Thoracic aorta (tissue), 2 donors: ENCODE measurements at places on chromosomes 6 and 20. TPM values are rescaled to one million over a fixed set of nuclear protein-coding genes. Genes with fewer than 3 reads are reported as not detected.

Gene MATN4
- 0.27 TPM for total RNA-seq

Gene KCNK16
- not detected for total RNA-seq

Gene SOBP
- 10.3 TPM for total RNA-seq

DNA sequence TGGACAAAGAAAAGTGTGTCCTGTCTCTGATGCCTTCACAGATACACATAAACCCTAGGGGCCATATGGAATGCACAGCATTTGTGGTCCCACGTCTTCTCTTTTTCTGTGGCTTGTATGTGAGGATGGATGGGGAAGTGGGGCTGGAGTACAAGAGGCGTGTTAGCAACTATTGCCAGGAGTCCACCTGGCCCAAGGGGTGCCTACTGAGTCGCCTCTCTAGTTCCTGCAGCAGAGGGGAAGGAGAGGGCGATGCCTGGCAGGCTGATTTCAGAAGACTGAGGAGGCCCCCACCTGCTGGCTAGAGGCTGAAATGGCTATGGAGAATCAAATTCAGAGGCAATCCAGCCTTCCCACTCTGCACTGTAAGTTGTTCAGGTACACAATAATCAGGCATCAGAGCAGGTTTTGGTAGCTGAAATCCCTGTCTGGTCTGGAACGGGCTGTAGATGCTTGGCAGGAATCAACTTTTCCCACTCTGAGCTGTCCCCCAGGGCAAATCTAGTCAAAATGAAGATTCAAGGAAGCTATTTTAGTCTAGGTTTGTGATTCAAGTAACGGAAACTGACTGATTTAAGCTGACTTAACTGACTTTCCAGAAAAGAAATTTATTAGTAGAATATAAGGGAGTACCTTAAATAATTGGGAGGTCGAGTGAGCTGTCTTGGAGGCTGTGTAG is 14.9 kb upstream of the PPARD start:
- no peak for DNase-seq

DNA sequence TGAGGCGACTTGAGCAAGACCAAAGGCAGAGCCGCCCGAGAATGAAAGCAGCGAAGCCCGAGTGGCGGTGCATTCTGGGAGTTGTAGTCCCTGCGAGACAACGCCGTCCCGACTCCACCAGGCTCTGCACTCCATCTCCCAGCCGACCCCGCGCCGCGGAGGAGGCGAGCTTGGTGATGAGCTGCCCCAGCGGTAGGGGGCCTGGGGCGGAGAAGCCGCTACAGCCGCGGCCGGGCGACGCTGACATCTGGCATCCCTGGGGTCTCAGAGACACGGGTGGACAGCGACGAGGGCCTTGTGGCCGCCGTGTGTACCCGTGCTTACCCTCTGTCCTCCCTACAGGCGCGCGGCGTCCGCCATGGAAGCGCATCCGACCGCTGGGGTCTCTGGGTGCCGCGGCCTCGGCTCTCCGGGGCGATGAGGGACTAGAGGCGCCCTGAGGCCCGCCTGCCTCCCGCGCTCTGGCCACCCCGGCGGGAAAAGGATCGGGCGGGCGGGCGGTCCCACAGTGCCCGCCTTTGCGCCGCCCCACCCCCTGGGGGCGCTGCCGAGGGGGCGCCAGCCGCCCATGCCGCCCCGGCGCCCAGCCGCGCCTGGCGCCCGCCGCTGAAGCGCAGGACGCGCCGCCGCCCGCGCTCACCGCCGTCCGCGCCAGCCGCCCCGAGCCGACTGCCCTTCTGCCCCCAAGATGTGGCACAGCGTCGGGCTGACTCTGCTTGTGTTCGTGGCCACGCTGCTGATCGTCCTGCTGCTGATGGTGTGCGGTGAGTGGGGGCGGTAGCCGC is at the start of gene SMIM13:
Gene SMIM13, plus strand, starts transcription at position 209 of the 785 bp plus-strand sequence. Its CDS starts 480 bp downstream, at position 689.
- DNase-seq, result peak; percentile 93
